ENCODE measurements at places on chromosomes 13 and 19.

GRCh38 chr13:28094306-28094705, 6.1 kb downstream of the FLT3 start:
- no peak for DNase-seq

DNA sequence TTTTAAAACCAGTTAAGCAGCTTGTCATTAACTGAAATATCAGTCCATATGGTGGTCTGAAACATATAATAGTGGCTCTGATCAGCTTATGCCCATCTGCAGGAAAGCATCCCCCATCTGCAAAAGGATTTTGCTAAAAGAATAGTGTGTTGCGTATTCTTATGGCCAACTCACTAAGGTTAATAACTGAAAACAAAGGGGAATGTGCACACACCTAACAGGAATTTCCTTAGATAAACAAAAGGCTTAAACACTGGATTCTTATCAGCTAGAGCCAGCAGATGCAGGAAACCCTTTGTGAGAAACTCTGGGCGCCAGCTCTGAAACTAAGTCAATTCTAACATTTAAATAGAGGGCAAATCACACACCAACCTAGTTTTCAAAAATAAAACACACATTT, 22.1 kb downstream of the VPS36 start:
- DNase-seq: no peak

DNA sequence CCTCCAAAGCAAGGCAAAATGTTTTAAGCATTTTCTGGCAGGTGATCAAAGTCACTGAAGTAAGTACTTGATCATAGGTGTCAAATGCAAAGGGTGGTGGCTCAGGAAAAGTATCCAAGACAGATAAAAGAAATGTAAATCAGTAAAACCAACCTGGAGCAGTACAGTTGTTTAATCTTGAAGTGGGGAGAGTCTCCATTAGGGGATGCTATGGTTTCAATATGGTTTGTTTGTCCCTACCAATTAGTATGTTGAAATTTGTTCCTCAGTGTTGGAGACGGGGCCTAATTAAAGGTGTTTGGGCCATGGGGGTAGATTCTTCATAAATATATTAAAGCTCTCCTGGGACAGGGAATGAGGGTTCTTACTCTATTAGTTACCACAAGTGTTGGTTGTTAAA, 1781.7 kb upstream of the PRR20A start:
- no peak for DNase-seq

DNA sequence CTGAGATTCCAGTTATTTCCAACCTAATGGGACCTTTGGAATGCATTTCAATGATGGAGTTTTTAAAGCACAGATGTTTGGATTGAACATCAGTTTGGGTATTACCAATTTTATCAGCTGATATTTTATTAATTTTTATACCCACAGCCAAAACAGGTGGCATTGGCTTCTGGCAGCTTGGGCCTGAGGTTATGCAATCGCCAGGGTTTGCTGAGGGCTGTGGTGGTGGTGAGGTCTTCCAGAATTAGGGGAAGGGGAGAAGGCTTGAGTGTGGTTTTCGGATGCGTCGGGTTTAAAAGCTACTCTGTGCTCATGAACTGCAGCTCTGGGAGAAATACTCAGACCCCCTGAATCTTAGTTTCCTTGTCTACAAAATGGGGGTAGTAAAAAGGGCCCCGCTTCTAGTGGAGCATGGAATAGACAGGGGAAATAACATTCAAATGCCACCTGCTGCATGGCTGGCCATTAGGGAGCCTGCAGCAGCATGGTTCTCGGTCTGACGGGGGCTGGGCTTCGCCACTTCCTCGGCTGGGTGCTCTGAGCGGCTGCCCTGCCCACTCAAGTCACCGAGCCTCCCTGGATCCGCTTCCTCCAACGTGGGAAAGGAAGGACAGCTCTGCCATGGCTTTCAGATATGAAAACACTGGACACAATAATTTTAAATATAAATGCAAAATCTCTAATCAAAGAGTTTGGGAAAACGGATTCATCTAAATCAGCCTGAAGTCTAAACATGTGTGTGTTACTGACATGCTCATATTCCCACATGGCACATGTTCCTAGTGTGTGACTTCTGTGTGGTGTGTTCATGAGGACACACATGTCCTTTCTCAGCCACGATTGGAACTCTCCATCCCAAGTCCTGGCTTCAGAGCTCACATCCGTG, 35.2 kb downstream of the ADPRHL1 start:
- no peak for DNase-seq

DNA sequence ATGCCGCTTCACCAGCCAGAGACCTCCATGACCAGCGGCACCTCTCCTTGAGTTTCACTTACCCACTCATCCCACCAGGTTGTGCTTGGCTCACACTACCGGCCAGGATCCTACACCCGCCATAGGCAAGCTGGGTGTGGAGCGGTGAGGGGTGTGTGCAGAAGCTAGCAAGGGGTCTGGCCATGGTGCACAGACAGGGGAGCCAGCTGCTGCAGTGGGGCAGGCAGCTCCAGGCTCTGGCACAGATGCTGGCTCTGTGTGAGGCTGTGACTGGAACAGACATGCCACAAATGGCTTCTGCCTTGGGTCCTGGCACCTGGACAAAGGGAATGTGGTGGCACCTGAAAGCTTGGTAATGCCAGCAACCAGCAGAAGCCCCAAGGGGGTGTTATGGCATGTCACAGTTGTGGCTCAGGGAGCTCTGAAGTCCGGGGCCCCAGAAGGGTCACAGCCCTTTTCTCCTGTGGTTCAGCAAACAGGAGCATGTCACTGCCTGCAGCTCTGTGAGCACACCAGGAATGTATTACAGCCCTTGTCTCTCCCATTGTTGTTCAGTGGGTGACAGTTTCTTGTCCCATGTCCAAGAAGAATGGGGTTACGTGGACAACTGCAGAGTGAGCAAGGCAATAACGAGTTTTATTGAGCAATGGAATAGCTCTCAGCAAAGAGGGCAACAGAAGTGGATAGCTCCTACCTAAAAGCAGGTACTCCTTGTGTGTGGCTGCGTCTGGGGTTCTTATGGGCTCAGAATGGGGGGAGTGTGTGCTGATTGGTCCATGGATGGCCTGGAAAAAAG, 2791.0 kb upstream of the PCDH20 start:
- no peak for DNase-seq

GRCh38 chr13:30313311-30313710, 6.0 kb upstream of the KATNAL1 start:
- DNase-seq: no peak

GRCh38 chr13:26624572-26624971, 67.1 kb downstream of the WASF3 start:
- no peak for DNase-seq

DNA sequence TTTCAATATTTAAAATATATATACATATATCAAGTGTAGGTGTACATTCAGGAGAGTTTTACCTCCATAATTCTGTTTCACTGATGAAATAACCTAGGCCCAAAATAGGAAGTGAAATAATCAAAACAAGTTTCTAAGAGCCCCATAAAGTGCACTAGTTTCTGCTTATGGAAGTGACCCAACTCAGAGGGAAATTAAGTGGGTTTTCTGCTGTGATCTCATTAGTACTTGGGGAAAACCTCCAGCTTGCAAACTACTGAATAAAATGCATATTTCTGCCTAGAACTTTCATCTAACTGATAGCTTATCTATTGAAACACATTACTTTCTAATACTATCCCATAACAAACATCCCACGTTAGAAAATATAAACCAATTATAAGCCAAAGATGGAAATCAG, 45.4 kb upstream of the MIR17HG start:
- DNase-seq: no peak

DNA sequence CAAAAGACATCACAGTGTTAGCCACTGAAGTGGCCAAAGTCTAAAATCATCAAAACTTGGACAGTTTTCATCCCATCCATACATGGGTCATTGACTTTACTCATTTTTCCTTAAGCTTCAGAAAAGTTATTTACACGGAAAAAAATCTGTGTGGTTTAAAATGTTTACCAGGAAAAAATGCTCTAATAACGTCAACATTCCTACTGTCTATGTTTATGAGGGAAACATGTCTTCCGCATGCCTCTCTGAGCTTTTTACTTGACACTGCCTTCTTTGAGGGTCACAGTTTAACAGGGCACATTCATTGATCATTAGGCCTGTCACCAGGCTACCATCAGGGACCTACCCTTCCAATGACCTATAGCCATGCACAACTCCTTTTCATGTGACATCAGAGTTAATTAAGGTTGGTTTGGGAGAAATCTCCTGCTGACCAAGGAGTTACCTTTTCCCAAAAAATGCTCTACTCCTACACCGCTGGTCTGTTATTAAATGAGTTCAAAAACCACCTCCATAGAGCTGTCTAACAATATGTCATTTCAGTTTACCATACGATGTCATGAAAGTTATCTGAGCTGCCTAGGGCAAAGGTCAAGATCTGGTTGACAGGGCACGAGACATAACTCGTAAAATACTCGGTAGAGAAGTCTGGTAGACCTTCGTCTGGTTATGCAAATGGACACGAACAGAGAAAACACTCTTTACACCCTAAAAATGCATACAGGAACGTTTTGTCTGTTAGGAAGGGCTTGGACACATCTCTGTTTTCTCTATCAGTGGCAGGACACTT, 17.8 kb downstream of the FLT1 start:
- no peak for DNase-seq

DNA sequence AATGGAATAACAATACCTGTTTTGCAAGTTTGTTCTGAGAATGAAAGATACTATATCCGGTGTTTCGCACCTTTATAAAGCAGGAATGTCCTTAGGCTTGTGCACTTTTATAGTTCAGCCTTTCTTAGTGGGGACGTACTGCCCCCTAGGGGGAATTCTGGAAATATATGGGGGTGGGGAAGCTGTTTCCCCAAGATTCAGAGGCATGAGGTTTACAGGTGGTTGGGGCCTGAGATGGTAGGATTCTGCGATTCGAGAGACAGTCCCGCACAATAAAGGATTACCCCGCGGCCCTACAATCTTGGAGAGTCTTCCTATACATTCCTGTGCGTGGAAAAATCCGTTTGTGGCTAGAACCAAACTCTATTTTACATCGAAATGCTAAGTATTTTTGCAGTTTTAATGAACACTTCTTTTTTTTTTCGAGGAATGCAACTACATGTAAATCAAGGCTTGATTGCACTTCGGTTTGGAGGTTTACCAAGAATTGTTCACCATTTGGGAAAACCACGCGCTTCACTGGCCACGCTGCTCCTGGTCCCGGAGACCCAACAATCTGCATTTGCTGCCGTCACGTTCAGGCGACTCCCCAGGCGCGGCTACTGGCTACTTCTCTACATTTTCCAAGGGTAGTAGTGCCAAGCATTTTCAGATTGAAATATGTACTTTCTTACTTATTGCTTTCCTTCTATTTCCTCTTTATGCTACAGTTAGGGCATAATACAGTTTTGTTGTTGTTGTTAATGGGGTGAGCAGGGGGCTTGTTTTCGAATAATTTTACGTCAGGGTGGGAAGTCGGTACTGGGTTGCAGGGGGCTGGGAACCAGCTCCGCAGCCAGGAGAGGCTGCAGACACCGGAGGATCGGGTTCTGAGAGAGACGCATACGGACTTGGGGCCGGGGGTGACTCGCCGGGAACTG, 830 bp downstream of the NEK5 start:
- DNase-seq: peak; percentile 39

- no peak for DNase-seq
Observed at GRCh38 chr13:112674412-112675365, 15.1 kb upstream of the ATP11A start.

DNA sequence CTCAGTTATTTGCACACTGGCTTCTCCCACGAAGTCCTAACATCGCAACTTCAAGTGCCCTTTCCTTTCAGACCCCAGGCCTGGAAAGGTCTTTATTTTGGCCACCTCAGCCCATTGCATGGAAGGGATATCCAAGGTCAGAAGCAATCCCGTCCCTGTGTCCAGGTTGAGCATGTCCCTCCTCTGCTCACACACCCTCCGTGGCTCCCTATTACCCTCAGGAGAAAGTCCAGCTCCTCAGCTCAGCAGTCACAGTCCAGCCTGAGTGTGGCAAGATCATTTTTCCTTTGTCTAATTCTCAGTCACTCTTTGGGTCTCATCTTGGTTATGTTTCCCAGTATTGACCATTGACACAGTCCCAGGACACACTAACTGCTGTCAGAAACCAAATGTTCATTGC, 19.2 kb downstream of the ARRDC2 start:
- DNase-seq: no peak

DNA sequence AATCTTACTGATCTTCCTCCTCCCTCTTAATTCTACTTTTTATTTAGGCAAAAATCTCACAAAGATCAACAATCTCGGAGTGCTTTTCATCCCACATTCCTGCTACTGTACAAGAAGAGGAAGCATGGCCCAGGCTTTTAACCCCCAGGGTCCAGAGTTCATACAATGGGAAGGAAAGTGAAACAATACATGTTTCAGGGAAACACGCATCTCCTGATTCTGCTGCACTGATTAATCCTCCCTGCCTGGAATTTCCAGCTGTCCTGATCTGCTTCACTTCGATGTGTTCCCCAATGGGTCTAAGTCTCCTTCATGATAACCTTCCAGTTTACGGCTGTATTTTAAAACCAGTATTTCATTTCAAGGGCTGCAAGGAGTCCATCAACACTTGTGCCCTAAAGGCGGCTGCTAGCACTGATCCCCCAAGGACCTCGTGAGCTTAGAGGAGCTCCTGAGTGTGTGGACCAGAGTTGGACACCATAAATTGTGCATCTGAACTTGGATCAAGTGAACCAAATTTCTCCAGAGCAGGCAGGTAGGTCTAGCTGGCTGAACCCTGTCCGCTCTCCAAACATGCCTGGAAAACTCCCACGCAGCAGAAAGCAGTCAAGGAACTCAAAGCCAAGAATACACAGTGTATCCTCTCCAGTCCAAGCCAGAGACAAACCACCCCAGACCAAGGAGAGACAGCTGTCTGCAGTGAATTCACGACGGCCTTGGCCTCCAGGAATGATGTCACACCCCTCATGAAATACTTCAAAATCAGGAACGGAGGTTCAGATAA, 44.3 kb downstream of the COL4A1 start:
- DNase-seq: no peak

DNA sequence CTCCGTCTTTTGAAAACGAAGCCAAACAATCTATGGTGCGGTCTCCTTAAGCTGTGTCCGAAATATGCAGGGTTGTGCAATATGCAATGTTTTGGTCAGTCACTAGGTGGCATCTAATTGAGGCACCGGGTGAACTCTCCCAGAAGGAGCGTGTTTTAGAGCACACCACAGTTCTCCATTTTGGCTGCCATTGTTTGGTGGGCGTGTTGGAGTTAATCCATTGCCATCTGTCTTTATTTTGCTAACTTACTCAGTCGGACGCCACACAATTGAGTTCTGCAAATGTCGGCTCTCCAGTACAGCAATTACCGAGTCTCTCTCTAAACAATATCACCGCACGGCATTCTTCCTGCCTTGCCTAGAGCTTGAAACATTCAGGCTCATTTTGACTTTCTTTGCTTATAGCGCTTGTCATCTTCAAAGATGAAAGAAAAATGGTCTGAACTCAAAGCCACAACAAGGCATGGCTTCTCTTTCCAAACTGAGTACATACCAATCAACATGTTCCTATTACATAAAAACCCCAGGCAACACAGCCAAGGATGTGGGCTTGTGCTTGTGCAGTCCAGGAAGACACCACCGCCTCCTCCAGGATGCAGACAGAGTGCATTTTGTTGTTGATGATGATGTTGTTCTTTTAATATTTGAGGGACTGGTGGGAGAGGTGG, 182.0 kb upstream of the SERP2 start:
- peak; percentile 21 for DNase-seq
